ENCODE measurements at places on chromosomes 13 and 19.

DNA sequence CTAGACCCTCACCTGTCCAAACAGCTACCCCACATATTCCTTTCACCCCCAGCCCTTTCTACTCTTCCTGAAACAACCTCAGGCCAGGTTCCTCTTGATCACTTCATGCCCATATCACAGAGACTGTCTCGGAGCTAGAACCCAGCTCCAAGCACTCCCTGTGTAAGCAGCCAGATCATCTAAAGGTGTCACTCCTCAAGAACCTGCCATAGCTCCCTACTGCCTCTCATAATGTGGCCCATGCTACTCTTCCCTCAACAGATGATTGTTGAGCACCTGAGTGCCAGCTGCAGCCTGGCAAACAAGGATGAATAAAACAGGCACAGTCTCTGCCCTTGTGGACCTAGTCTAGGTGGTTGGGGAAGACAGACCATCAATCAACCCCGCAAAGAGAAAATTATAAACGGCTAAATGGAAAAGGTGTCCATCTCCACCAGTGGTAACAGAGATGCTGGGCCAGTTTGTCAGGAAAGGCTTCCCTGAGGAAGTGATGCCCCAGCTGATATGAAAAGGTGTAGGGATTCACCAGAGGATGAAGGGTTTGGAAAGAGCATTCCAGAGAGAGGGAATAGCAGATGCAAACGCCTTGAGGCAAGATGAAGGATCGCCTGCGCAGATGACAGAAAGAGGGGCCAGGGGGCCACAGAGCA is 8.3 kb downstream of the EPS15L1 start:
- DNase-seq = no peak

- no peak for DNase-seq
Measured at GRCh38 chr19:8251025-8251472, 41.9 kb downstream of the CERS4 start.

DNA sequence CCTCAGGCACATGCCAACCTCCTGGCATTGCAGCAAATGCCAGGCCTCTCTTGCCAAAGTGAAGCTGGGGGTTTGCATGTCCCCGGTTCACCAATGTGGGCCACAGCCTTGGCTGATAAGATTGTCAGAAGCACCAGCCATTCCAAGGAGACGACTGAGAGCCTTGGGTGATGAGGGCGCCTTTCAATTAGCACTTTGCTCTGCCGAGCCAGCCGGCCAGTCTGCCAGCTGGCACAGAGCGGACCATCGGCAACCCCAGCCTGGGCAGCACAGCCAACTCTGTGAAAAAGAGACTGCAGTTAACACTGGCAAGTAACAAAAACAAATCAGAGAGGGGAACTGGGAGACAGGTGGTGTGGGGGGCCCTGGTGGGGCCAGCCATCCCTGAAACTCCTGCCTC is 67.3 kb downstream of the EFNB2 start:
- DNase-seq = no peak

GRCh38 chr19:32879741-32880140 is 10.2 kb upstream of the SLC7A9 start:
- no peak for DNase-seq

DNA sequence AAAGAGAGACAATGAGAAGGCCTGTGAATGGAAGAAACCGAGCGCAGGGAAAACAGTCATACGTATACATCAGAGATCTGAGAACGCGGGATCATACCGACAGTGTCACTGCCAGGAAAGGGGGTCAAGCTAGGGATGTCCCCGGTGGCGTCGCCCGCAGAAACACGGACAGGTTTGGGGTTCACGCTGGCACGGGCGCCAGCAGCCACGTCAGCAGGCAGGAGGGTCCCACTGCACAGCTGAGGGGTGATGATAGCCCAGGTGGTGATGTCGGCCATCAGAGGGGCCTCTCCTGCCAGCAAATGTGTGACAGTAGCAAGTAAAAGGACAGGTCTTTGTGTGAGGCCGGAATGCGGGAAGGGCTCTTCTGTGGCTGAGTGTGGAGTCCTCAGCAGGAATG is 3.4 kb upstream of the ZNF229 start:
- no peak for DNase-seq

GRCh38 chr13:35764326-35765015 is 288.0 kb upstream of the MAB21L1 start:
- no peak for DNase-seq

DNA sequence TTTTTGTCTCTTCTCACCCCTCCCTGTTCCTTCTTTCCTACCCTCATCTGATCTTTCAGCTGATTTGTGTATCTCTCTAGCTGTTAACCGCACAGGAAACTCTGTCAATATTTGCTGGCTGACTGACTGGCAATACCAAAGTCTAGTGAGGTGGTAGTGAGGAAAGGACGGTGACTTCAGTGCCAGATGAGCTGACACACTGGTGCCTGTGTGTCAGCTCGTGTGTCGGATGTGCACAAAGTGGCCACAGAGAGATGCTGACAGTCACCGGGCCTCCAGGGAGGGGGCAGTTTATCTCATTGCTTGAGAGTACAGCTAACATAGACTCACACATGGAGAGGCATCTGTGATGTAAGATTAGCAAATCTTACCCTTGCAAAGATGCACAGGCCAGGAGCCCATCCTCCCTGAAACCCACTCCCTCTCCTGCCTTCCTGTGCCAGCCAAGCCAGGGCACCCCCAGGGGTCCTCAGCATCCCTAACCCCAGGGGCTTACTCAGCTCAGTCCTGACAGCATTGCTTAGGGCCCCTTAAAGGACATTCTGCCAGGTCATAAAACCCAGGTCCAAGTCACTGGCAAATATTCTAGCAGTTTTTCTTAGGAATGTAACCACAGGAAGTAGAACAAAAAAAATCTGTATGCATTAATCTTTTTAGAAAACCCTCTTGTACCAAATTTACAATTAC is 80.2 kb downstream of the SHISA2 start:
- no peak for DNase-seq

DNA sequence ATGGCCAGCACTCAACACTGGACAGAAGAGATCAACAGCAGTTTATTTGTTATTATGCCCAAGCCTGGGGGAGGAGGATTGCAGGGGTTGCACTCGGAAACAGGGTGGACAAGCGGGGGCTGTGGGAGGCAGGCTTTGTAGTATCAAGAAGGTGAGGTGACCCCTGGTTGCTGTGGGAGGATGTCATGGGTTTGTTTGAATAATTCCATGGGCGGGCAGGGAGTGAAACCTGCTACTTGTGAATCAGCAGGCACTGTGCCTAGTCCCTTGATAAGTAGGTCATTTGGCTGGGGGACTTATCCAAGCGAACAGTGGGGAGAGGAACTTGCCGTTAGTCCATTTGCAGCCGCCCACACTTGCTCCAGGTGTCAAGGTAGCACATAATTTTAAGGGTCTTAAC is 84.4 kb upstream of the KCTD15 start:
- no peak for DNase-seq

GRCh38 chr13:101231751-101232428 is 184.4 kb downstream of the NALCN start:
- no peak for DNase-seq

DNA sequence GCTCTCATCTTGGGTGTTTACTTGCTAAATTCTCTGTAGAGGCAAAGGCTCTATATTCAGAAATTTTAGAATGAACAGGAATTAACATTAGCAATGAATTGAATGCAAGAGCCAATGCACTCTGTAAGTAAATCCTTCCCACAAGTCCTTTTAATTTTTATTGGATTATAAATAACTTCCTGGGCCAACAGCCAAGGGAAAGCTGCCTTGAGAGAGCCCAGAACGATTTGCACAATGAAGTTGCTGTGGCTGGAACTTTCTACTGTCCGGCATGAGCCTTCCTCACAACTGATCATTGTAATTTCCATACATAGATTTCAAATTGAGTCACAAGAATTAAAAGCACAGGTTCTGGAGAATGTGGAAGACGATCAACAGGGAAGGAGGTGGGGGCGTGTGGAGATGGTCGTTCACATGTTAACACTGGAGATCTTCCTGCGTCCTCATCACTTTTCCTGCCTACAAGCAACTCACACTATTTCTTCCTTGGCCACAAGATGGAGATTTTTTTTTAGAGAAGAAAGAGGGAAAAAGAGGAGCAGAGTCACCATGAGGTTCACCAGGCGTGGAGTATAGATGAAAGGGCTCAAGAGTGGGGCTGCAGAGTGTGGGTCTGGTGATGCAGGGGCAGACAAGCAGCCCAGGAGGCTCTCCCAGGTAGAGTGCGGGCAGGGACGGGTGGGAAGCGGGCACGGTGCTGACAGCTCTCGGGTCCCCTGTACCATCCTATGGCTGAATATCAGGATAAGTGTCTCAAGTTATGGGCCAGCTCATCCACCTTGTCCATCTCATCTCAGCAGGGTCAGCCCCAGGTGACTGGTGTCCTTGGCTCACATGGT is 110.7 kb downstream of the SOX1 start:
- DNase-seq = no peak

GRCh38 chr19:55617426-55617825 is 6.9 kb downstream of the ZNF784 start:
- DNase-seq = no peak

DNA sequence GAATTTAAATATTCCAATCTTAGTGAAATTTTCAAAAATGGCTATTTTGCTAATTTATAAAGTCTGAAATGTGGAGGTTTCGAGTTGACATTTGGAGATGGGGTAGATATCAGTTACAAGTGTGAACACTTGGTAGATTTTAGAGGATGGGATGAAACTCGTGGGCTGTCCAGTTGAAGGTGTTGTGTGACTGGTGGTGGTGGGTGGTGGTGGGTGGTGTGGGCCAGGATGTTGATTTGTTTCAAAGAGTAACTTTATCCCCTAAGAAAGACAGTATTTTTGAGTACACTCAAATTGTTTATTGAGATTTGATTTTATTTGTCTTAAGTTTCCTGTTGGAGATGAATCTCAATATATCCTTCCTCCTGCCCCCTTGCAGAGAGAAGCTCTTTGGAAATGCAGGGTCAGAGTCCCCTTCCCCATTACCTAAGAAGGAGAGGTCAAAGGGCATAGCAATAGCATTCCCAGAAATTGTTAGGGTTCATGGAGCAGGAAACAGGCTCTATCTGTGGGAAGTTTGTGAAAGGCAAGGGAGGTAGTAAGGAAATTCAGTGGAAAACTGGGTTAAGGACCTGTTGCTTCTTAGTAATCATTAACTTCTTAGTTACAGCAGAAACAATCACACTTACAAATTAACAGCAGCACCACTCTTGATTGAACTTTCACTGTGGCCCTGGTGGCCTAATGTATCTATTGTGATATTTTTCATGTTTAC is 133.6 kb upstream of the RNF113B start:
- no peak for DNase-seq

DNA sequence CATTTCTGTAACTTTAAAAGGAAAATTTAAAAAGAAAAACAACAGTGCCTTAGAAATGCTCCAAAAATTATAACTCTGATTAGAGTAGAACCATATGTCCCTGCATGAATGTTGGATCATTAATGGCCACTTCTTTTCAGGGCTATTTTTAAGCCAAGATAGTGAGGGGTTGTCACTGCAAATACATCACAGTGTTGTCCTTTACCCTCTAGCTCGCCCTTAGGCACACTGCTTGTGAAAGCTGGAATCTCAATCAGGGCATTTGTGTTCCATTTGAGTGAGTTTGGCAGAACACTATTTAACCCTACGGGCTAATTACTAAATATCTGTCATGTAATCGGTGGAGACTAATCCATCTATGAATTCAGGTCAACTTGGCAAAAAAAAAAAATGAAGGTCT is 212.2 kb downstream of the NHLRC3 start:
- no peak for DNase-seq

DNA sequence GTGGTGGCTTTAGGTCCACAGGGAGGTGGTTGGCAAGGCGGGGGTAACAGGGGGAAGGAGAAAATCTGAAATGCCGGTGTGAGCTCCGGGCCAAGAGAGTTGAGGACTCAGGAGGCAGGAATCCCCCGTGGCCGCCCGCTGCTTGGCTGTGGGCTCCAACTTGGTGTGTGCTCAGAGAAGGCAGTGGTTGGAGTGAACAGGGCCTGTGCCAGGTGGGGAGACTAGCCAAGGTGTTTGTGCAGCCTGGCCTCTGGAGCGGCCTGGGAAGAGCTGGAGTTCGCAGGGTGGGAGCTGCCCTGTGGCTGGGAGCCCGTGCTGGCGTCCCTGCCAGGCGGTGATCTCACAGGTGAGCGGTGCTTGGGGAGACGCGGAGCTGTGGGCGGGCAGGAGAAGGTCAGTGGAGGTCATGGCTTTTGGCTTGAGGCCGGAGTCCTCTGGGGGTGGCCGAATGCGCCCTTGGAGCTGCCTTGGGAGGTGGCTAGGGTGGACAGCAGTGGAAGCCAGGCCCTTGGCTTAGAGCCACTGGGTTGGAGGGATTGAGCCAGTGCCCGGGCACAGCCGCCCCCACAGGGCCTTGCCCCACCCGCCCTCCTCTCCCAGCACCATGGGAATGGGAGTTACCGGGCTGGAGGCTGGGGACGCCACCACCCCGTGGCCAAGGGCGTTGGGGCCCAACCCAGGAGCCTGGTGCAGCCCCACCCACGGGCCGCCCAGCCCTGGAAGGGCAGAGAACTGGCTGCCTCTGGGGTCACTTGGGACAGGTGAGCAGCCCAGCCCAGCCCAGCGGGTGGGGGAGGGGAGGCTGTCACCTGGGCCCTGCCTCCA is 7.1 kb upstream of the CIRBP start:
- DNase-seq = no peak

DNA sequence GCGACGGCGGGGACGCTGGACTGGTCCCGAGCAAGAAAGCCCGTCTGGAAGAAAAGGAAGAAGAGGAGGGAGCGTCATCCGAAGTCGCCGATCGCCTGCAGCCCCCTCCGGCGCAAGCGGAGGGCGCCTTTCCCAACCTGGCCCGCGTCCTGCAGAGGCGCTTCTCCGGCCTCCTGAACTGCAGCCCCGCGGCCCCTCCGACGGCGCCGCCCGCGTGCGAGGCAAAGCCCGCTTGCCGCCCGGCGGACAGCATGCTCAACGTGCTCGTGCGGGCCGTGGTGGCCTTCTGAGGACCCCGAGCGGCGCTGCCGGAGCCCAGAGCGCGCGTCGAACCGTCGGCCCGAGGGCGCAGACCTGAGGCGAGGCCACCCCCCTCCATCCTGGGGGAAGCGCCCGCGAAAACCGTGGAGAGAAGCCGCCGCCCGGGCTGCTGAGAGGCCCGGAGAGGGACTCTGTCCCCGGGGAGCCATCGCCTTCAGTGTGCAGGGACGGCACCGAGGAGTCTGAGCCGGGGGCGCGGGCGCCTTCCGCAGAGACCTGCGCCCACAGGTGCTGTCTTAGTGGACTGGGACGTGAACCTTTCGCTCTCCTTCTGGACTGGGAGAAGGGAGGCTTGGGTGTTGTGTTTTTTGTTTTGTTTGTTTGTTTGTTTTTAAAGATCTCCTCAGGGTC is 3.5 kb downstream of the IER2 start:
- DNase-seq = no peak

GRCh38 chr13:41622432-41623429 is 165.4 kb downstream of the RGCC start:
- no peak for DNase-seq

- DNase-seq = no peak
Measured at GRCh38 chr19:14101003-14101545, 10.5 kb upstream of the SAMD1 start.

DNA sequence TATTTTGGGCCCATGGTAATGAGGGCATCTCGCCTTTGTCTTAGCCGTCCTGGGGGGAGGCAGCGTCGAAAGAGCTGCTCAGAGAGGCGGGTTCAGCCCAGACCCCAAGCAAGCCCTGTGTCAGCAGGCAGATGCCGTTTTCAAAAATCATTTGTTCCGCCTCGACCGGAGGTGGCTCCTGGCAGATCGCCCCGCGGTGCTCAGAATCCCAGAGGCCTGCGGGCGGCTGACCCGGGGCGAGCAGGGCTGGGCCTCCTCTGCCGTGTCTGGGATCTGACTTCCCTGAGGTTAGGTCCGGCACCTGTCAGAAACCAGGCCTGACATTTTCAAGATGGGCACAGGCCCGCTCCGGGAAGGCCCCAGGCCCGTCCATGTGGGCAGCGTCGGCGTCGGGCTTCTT is 36.1 kb downstream of the CRTC1 start:
- DNase-seq = no peak

All from activated T-cell treated with anti-CD3 and anti-CD28 coated beads for 24 hours (primary cell).